ENCODE measurements at places on chromosomes 13 and 19.

DNA sequence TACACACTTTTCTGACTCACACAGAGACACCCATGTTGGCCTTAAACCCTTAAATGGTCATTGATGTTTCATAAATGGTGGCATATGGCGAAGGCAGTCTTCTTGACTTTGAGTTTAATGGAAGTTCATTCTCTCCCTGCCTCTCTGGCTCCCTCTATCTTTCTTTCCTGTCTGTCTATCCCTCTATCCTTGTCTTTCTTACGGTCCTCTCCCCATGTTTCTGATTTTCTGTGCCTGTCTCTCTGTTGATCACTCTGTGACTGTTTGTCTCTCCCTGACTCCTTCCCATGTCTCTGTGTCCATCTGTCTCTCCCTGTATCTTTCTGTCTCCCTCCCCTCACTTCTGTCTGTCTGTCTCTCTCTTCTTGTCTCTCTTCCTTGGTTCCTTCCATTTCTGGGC is 43.2 kb upstream of the SHKBP1 start:
- DNase-seq: no peak

GRCh38 chr13:48562296-48563066 is 29.6 kb upstream of the RCBTB2 start:
- peak; percentile 84 for DNase-seq

- DNase-seq: no peak
These were observed 25.1 kb downstream of the VAV1 start for GRCh38 chr19:6797646-6798045.

- no peak for DNase-seq
These were observed 199.3 kb upstream of the SOX1 start for GRCh38 chr13:111867657-111868056.

- no peak for DNase-seq
These were observed 2.4 kb upstream of the FPR1 start for GRCh38 chr19:51754109-51754508.

DNA sequence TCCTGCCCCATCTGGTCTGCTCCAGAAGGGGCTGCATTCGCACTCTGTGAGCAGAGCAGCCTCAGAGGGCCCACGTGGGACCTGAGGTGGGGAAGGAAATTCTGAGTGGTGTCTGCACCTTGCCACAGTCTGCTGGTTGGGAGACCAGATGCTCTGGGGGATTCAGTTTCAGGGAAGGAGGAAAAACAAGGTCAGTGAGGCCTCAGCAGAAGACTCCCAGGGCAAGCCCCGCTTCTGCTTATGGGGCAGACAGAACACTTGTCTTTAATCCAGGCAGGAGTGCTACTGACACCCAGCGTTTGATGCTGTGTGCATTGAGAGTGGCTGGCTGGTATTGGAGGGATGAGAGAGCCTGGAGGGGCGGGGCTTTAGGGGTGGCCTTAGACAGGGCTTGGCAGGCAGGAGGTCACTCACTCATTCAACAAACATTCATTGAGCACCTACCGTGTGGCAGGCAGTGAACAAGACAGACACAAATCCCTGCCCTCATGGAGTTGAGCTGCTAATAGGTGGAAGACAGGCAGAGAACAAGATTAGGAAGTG is 4.9 kb upstream of the CLEC17A start:
- no peak for DNase-seq

DNA sequence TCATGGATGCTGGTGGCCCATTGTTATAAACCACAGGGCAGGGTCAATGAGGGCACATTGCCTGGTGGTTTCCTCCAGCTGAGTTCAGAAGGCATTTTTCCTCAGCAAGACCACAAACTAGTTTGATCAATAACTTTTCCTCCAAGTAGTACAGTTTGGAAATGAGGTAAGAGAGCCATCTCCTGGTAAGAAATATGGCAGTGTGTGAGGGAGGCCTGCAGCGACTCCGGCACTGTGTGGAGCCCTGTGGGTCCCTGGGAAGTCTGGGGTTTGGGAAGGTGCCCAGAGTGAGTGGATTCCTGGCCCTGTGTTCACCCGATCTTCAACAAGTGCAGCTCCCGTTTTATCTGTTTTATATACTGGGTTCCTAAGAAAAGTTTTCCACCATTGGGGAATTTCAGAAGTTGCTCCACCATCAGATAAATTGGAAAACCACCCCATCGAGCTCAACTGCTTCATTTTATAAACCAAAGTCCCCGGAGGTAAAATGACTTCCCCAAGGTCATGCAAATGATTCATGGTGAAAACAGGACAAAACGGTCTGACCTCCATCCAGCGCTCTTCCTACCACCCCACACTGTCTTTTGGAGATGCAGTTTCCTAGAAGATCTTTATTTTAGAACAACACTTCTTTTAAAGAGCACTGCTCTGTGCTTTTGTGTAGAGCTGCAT is 148.4 kb downstream of the KATNAL1 start:
- DNase-seq: no peak

- DNase-seq: no peak
These were observed 42.3 kb downstream of the TPTE2 start for GRCh38 chr13:19519049-19519448.

DNA sequence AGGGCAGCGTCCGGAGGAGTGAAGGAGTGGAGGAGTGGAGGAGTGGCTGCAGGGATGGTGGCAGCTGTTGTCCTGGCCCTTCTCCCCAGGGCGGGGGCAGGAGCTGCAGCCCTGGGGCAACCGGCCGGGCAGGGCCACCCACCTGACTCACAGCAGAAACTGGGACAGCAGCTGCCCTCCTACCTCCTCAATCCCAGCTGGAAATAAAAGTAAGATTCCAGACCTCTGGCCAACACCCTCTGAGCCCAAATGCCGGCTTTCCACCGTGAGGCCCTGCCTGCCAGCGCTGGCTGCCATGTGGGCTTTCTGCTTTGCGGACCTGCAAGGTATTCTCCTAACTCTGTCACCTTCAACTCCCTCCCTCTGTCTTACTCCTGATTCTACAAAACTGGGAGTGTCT is 3.3 kb upstream of the CLPP start:
- no peak for DNase-seq

- DNase-seq: no peak
These were observed 19.6 kb downstream of the SULT2B1 start for GRCh38 chr19:48571378-48572162.

GRCh38 chr13:92804346-92804745 is 422.3 kb upstream of the GPC6 start:
- no peak for DNase-seq

GRCh38 chr13:79398915-79399314 is 7.1 kb downstream of the RBM26 start:
- DNase-seq: no peak

- DNase-seq: no peak
These were observed 9.8 kb downstream of the ZNF350 start for GRCh38 chr19:51976852-51977251.

DNA sequence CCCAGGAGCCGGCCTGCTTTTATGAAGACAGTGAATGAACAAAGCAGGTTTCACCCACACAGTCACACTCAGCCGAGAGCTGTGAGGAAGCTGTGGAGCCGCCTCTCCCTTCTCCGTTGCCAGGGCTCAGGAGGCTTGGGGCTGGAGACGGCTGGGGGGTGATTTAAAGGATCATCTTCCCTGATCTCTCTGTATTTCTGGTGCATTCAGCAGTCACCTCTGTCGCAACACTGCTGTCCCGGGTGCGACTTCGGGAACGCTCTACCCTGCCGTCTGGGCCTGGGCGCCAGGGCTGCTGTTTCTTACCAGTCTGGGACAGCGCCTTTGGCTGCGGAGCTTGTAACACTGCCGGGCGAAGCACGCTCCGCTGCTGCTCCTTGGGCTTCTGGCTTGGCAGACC is 18.1 kb downstream of the CAPS start:
- DNase-seq: no peak

DNA sequence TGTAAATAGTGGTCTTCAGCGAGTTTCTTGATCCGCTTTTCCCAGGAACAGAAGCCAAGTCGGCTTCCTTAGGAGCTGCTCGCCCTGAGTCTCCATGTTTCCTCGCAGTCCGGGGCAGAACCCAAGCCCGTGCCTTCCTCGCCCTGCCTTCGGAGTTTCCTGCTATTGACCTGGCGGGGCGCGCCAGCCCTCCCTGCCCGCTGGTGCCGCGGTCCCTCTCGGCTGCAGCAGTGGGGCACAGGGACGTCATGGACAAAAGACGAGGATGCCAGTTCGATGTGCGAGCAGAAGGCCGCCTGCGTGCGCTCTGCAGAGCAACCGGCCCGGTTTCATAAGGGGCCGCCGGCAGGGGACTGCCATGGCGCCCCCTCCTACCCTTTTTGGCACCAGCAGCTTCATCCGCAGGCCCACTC is 156.6 kb downstream of the TM9SF2 start:
- DNase-seq: no peak

GRCh38 chr19:46283771-46284170 is 13.1 kb upstream of the HIF3A start:
- DNase-seq: no peak

DNA sequence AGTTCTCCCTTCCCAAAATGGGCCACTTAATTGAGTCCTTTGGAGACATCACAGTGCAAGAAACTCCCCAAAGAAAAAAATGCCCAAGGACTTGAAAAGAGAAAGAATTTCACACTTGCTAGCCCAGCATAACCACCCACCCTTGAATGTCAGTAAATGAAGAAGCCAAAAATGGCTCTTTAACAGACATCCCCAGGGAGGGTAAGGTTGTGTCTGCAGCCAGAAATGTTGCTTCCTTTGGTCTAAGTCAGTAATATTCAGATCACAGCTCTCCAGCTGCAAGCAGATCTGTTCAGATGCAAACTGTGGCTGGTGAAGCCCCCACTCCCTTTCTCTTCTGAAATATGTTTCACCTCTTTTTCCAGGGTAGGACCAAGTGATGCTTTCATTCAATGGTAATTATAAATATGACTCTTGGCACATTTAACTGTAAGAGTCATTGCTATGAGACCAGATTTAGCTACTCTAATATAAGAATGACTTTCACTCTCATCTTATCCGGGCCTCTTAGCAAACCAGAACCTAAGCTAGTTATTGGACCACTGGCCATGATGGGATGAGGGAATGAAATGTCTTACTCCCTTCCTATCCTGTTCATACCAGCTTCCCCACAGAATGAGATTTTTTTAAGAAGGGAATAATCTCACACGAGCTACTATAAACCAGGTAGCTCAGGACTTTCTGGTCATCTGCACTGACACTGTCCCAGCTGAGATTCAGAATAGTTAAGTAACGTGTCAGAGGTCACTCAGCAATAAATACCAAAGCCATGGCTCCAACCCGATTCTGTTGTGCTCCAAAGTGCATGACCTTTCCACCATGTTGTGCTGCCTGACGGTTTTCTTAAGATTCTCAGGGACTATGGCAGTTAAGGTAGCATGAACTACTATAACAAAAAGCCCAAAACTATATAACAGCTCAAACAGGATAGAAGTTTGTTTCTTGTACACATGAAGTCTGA is 234.1 kb downstream of the FOXO1 start:
- no peak for DNase-seq

DNA sequence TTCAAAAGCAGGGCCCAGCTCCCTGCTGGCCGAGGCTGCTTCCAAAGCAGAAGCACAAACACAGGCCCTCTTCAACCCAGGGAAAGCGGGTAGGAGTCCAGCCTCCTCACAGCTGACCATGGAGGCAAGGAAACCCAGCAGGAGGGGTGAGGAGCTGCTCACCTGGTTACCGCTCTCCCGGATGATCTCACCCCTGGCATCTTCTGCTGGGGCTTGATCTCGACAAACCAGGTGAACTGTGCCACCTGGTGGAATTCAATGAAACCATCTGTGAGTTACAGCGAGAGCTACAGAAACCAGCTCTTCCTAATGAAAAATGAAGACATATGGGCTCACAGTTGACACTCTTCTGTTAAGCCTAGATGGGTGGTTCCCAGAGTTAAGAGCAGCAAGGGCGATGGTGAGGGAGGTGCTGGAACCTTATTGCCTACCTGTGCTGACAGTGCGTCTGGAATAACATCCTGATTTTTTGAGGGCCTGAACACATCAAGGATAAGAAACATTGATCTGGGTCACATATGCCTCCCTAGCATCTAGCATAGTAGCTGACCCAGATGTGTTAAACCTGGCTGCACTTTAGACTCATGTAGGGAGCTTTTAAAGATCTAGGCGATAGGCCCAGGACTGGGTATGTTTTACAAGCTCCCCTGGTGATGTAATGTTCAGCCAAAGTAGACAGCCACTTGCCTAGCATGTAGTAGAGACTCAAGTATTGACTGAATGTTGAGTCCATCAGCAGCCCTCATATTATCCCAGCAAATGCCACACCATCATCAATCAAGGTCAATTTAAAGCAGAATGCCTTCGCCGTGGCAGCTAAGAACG is 6.1 kb downstream of the DHRS12 start:
- DNase-seq: peak; percentile 57

GRCh38 chr13:99827011-99827772 is 144.4 kb downstream of the ZIC5 start:
- no peak for DNase-seq

DNA sequence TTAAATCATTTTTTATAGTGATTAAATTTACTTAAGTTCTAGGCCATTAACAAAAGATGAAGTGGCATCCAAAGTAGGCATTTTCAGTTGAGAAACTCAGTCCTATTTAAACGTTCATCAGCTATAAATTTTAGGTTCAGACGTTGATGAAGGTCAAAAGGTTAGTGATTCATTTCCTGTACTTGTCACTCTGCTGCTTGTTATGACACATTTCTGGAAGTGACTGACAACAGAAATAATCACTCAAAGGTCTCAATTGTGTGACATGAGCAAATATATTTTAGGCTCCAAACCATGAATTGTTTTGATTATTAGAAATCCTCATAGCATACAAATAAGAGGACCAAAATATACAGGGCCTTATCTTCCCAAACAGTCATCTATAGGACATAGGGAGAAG is 10.3 kb upstream of the EDNRB start:
- DNase-seq: no peak

DNA sequence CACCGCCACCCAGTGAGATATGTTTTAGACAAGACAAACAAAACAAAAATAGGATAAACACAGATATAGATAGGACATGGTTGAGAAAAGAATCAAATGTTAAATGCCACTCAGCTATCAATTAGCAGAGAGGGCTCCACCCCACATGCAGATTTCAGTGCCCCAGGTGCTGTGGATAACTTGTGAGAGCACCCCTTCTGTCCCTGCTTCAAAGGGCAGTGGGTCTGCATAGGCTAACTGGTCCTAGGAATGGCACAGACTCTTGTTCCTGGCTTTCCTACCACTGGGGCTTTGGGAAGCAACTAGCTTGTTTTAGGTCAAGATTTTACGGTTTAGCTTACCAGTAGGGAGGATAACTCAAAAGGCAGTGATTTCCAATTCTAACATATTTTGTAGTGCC is 460.3 kb downstream of the TSHZ3 start:
- no peak for DNase-seq

All from DND-41 (cell line).